Left cardiac atrium (tissue), 4 donors: ENCODE measurements at places on chromosomes 5 and 9. TPM values are rescaled to one million over a fixed set of nuclear protein-coding genes. Genes with fewer than 3 reads are reported as not detected.

TMEM161B gene
- total RNA-seq: 10.1 TPM

PFN3 gene
- total RNA-seq: not detected

MEGF10 gene
- 1.2 TPM for total RNA-seq

SIL1 gene
- total RNA-seq: 41.4 TPM

THG1L gene
- 5.9 TPM for total RNA-seq

CCDC171 gene
- 1.4 TPM for total RNA-seq
